ENCODE measurements at places on chromosomes 1 and 21.

DNA sequence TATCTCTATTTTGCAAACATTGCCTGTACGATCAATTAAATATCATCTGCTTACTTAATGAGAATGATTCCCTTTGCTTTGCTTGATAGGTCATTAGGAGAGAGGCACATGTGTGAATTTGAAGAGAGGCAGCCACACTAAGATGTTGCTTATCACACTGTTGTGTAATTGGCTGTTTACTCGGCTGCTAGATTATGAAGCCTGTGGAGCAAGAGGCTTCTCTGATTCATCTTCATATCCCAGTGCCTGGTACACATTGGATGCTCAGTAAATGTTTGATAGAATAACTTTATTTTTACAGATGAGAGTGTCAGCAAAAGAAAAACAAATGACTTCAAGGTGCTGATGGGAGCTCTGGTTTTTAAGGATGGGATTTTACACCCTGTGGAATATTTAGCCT lies 156.2 kb upstream of the C8B start:
- no peak for DNase-seq

- peak; percentile 2 for DNase-seq
These were observed 147.2 kb downstream of the CHD1L start for GRCh38 chr1:147389532-147390184.

GRCh38 chr1:2025491-2025981 lies 6.4 kb downstream of the GABRD start:
- no peak for DNase-seq

- no peak for DNase-seq
These were observed 1672.4 kb downstream of the KCNT2 start for GRCh38 chr1:194935864-194936263.

GRCh38 chr1:220217383-220217988 lies 54.8 kb downstream of the RAB3GAP2 start:
- no peak for DNase-seq

DNA sequence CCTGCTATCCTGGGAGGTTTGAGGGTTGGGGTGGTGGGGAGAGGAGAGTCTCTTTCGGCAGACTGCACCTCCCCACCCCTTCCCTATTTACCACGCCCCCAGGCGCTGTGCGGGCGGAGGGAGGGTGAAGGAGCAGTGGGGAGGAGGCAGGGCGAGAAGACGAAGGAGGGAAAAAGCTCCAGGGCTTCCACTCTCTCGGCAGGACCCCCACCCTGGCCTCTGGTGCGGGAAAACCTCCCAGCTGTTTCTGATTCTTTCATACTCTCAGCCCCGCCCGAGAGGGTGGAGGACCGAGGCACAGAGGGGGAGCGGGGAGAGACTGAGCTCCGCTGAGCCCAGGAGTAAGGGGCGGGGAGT lies 866 bp upstream of the WNT2B start:
- DNase-seq, result no peak
